ENCODE measurements at places on chromosomes 16 and 17. TPM values are rescaled to one million over a fixed set of nuclear protein-coding genes. Genes with fewer than 3 reads are reported as not detected.

HOXB2 gene
- 3.3 TPM for total RNA-seq

RNF135 gene
- 5.8 TPM for total RNA-seq

NXPH3 gene
- total RNA-seq, result 0.09 TPM

ALOX12 gene
- total RNA-seq, result not detected

VWA3A gene
- 0.18 TPM for total RNA-seq

CIBAR2 gene
- total RNA-seq, result not detected

OR3A3 gene
- total RNA-seq, result not detected

GRCh38 chr16:56787167-56787566 is 57.2 kb downstream of the NUP93 start:
- peaks cover 9% of the 10 kb centered on the region for H3K4me1 ChIP-seq
- no peaks in the 10 kb centered on the region for H3K27me3 ChIP-seq
- no peaks in the 10 kb centered on the region for H3K36me3 ChIP-seq

DNA sequence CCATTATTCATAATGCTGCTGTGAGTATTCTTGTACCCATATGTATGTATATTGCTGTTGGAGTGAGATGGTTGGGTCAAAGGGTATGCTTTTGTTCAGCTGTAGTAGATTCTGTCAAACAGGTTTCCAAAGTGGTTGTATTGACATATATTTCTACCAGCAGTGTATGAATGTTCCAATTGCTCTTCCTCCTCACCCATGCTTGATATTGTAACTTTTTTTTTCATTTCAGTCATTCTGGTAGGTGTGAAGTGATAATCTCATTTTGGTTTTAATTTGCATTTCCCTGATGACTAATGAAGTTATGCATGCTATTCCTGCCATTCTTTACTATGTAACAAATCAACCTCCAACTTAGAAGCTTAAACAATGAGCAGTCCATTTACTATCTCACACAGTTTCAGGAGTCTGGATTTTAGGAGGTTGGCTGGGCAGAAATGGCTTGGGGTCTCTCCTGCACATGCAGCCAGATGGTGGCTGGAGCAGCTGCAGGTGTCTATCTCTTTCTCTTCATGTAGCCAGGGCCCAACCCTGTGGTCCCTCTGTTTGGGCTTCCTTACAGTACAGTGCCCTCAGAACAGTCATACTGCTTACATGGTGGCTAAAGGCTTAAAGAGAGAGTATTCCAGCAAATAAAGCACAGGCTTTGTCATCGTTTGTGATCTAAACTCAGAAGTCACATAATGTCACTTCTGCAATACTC is 21.2 kb downstream of the ERAL1 start:
- no peak overlapping the region for H3K4me3 ChIP-seq
- no peak overlapping the region for H3K27ac ChIP-seq
- peaks cover 44% of the 10 kb centered on the region for H3K4me1 ChIP-seq
- peak; percentile 39 for DNase-seq

- no peak for DNase-seq
- peaks cover 6% of the 10 kb centered on the region for H3K27me3 ChIP-seq
- peaks cover 11% of the 10 kb centered on the region for H3K36me3 ChIP-seq
- H3K4me1 ChIP-seq, result peaks cover 18% of the 10 kb centered on the region
- no peak overlapping the region for H3K4me3 ChIP-seq
Measured at GRCh38 chr17:79830763-79831264, 8.4 kb downstream of the CBX4 start.

GRCh38 chr17:39131616-39132015 is 19.8 kb downstream of the PLXDC1 start:
- H3K4me1 ChIP-seq, result peaks cover 2% of the 10 kb centered on the region
- H3K4me3 ChIP-seq, result no peak overlapping the region
- DNase-seq, result no peak
- H3K27ac ChIP-seq, result no peak overlapping the region
- no peaks in the 10 kb centered on the region for H3K27me3 ChIP-seq

DNA sequence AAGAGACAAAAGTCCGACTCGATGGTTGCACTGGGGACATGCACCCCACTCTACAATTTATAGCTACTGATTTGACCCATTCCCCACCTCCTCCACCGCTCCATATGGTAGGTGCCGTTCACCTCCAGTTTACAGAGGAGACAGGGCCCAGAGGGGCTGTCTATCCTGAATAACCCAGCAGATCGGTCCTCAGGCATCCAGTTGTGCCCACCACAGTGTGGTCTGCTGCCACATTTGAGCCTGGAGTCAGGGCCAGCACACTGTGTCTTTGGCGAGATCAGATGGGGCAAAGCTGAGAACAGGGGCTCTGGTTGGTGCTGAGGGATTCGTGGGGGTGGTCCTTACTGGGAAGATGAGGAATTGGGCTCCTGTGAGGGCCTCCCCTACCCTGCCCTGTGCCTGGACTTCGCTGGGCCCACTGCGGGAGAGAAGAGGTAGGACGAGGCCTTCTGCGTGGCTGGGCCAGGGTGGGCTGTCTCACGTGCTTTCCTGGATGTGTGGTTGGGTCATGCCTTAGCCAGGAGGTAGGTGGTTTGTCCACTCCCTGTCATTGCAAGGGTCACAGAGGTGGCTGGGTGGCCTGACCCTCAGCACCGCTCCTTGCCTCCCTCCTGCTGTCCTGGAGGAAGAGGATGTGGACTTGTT is 2.8 kb downstream of the ADCY7 start:
- H3K4me3 ChIP-seq, result peak overlapping the region; percentile 46
- peaks cover 85% of the 10 kb centered on the region for H3K4me1 ChIP-seq
- peak overlapping the region; percentile 79 for H3K27ac ChIP-seq

- no peak overlapping the region for H3K4me3 ChIP-seq
- H3K4me1 ChIP-seq, result peaks cover 16% of the 10 kb centered on the region
- DNase-seq, result peak; percentile 11
- peaks cover 18% of the 10 kb centered on the region for H3K36me3 ChIP-seq
- no peak overlapping the region for H3K27ac ChIP-seq
- no peaks in the 10 kb centered on the region for H3K27me3 ChIP-seq
Measured at GRCh38 chr16:19639986-19640421, 78.0 kb downstream of the KNOP1 start.
